ENCODE measurements at places on chromosomes 2 and 18.

GRCh38 chr18:11163665-11164064 is 14.3 kb upstream of the PIEZO2 start:
- no peak for DNase-seq

DNA sequence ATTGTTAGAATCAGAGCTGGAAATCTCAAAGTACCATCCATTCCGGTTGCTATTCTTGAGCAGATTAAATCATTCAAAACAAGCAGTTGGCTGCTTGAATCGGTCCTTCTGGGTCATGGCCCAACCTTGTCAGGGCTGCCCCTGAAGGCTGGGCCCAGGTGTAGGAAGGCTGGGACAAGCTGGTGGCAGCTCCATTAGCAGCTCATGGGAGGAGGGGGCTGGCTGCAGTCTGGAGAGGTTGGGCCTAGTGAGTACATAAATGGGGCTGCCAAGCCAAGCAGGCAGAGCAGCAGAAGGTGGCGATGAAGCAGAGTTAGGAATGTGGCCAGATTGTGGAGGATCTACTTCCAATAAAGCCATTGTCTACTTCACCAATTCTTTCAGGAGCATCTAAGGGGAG is 81.4 kb downstream of the ADCYAP1 start:
- DNase-seq, result no peak

DNA sequence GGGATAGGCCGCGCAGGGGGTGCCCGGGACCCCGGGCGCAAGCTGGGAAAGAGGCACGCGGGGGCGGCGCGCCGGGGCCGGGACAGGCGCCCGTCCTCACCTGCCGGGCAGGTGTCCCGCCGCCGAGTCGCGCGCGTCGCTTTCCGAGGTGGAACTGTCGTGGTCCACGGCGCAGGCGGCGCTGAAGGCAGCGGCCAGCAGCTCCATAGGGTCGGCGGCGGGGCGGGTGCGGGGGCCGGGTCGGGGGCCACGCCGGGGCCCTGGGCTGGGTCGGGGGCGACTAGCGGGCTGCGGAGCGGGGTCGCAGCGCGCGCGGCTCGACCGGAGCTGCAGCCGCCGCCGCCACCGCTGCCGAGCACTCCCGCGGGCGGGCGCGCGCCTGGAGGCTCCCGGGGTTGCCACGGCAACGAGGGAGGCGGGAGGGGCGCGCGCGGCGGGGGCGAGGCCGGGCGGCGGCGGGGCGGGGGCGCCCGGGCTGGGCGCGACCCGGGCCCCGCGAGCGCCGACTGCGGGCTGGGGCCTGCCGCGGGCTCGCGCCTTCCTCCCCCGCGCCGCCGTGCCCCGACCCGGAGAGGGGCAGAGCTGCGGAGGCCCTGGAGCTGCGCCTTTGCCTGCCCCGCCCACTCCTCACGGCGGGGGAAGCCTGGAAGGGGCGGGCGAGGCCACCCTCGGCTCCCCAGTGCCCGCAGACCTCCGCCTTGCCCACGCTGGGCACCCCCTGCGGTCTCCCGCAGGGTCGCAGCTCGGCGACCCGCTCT is 57.9 kb downstream of the SNORC start:
- DNase-seq, result no peak

DNA sequence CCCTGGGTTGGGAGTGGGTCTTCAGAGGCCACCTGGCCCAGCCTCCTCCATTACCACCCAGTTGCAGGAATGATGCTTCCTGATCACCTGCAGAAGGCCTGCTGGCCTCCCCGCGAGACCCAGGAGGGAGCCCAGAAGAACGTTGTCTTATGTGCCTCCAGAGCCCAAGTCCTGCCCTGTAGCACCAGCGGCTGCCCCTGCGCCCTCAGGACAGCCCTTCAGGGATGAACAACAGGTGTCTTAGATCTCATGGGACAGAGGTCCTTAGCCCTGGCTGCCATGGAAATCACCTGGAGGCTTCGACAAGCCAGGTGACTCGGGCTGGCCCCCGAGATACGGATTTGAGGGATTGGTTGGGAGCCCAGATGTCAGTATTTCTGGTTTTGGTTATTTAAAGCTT is 278.8 kb downstream of the CELF4 start:
- DNase-seq, result no peak

DNA sequence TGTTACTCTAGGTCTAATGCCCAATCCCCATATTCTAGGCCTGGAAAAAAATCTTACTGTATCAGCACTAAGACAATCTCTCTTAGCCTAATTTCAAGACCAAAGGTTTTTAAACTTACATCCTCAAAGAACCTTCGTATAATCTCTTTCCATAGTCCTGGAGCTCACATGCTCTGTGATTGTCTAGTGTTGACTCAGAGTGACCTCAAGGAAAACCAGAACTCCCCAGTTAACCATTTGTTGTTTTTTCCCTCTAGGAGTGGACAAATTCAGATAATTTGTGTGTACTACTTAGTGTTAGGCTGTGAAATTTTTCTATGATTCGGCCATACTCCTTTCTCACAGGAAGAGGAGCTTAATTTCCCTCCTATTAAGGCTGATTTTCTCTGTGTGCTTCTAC is 536.1 kb downstream of the SLC4A3 start:
- no peak for DNase-seq

GRCh38 chr2:110790907-110791306 is 58.5 kb downstream of the ACOXL start:
- DNase-seq, result no peak

GRCh38 chr2:127193967-127194280 is 26.2 kb downstream of the CYP27C1 start:
- no peak for DNase-seq

GRCh38 chr2:218306184-218306920 is 14.0 kb upstream of the TMBIM1 start:
- DNase-seq, result no peak

GRCh38 chr2:33378556-33379210 is 97.8 kb upstream of the RASGRP3 start:
- DNase-seq, result no peak

- DNase-seq, result no peak
Observed at GRCh38 chr2:183186296-183186695, 62.1 kb downstream of the NUP35 start.

DNA sequence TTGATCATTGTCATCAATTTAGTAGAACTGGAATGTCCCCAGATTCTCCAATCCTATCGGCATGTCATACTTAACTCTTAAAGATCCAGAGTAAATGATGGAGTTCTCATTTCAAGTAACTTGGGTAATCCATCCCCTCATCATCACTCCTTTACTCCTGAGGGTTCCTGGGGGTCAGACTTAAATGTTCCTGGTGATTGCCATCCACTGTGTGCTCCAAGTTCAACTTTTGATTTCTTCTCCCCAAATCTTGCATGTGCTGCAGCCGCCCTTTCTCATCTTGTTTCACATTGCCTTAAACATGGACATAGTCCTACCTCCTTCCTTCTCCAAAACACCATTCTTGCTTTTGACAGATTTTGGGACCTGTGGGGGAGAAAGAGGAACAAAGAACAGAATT is 43.2 kb downstream of the HNMT start:
- DNase-seq, result no peak

- DNase-seq, result no peak
Observed at GRCh38 chr2:227826019-227826521, 12.4 kb downstream of the CCL20 start.

GRCh38 chr18:22169889-22170420 is 566 bp downstream of the GATA6 start:
- DNase-seq, result no peak

- DNase-seq, result no peak
Observed at GRCh38 chr18:22624176-22624575, 206.5 kb upstream of the CTAGE1 start.

DNA sequence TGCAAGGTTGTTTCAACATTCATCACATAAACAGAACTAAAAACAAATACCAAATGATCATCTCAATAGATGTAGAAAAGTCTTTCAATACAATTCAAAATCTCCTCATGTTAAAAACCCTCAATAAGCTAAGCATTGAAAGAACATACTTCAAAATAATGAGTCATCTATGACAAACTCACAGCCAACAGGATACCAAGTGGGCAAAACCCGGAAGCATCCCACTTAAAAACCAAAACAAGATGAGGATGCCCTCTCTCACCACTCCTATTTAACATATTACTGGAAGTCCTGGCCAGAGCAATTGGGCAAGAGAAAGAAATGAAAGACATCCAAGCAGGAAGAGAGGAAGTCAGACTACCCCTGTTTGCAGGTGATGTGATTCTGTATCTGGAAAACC is 992.2 kb upstream of the PIK3C3 start:
- DNase-seq, result no peak

DNA sequence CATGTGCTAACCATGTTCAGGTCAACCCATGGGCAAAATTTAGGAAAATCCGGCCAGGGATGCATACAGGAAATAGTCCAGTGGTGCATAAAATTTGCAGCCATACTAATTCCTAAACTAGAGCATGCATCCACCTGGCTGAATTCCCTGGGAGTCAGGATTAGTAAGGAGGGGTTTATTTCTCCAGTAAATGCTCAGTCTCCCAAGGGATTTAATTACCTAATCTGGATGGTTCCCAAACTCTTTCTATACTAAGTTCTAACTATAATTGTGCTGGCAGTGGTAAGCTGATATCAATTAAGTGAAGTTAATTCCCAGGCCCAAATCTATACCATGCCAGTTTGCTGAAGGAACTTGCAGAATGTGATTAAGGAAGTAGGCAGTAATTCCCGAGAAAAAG is 26.2 kb upstream of the EVA1A start:
- no peak for DNase-seq

DNA sequence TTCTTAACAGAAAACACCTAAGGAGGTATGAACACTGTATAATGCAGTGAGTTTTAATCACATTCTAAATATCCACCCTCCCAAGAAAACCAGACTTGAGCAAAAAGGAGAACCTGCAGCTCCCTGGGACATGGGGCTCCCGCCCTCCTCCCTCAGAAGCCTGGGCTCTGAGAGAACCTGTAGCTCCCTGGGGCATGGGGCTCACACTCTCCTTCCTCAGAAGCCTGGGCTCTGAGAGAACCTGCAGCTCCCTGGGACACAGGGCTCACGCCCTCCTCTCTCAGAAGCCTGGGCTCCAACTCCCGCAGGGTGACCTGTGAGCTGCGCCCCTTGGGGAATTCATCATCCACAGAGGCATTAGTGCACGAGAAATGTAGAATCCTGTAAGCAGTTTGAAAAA is 222.9 kb downstream of the SNTG2 start:
- no peak for DNase-seq

GRCh38 chr2:151849413-151850010 is 21.3 kb upstream of the ARL5A start:
- no peak for DNase-seq

- DNase-seq, result no peak
Observed at GRCh38 chr18:2511451-2511850, 59.9 kb downstream of the METTL4 start.

- DNase-seq, result no peak
Observed at GRCh38 chr2:156653675-156654074, 217.5 kb downstream of the GPD2 start.

DNA sequence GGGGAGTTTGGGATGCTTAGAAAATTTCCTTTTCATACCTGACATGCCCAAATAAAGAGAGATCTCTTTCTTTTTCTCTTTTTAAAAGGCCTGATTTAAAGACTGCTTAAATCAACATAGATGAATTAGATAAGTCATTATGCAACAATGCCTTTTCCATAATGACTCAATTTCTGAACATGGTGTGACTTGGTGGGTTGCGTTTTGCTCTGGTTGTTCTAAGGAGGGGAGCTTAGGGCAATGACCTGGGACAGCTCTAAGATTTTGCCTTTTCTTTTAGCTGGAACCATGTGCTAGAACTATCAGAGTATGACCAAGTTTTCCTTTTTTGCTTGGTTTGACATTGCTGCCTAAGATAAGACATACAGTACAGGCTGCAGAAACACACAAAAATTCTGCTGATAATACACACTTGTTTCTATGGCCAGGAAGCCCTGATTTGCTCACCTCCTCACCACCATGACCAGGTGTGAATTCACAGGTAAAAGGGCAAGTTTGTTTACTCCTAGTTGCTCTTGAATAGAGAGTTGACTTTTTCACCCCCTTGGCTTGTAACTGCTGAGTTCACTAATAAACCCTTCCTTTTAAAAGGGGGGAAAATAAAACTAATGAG is 58.1 kb upstream of the IL1RL1 start:
- no peak for DNase-seq

GRCh38 chr2:78832481-78832880 is 193.0 kb upstream of the REG3G start:
- no peak for DNase-seq

DNA sequence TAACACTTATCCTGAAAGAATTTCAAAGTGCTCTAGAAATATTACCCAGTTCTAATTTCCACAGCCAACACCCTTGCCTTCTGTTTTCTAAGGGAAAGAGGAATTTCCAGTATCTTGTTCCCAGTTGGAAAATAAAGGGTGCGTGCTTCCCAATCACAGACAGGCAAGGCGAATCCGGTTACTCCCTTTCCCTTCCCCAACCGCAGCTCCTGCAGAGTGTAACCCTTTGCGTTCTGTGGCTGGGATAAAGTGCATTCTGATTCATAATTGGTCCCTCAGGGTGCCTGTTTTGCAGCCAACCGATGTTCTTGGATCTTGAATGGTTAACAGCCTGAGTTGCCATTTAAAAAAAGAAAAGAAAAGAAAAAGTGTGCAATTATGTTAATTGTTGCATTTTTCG is 40.6 kb upstream of the PGAP1 start:
- no peak for DNase-seq

DNA sequence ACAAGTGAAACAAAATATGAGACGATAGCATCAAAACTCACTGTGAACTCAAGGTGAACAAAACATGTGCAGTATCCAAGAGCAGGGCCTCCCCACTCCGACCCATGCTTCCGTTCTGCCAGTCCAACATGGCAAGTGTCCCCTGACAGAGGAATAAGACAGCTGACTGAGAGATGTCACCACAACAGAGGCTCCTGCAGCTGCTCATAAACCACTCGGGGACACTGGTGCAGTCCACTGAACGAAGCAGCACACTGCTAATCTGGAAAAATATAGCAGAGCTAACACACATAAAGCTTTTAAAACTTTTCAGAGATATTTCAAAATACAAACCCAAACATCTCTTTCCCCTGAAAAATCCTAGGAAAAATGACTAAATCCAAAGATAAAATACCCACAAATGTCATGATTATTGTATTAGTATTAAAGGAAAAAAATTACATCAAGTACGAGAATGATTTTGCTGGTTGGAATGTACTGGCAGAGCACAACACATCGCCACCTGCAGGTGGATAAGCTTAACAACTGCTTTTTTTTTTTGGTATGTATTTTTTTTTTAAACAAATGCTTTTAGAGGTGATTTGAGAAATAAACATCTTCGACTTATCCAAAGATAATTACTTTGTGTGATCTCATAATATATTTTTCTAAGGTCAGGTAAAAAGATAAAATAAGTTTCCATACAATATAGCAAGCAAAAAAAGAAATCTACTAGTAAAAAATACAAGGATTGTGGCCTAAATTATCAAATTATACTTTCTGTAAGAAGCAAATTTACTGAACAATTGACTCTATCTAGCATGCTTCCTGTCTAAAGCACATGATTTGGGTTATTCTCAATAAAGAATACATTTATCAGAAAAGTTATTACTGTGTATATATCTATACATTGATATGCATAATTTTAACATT is 18.6 kb downstream of the THADA start:
- no peak for DNase-seq

GRCh38 chr2:80255918-80256781 is 48.4 kb downstream of the LRRTM1 start:
- no peak for DNase-seq

GRCh38 chr2:46390036-46390435 is 89.3 kb upstream of the TMEM247 start:
- DNase-seq, result no peak

- DNase-seq, result no peak
Observed at GRCh38 chr2:10430886-10431622, 17.1 kb downstream of the ODC1 start.

- DNase-seq, result no peak
Observed at GRCh38 chr2:45844796-45845457, 193.5 kb downstream of the PRKCE start.

GRCh38 chr2:53600815-53601214 is 166.8 kb upstream of the CHAC2 start:
- no peak for DNase-seq

Measured in T1000 (cell line).